ENCODE measurements at places on chromosomes 1 and 21.

DNA sequence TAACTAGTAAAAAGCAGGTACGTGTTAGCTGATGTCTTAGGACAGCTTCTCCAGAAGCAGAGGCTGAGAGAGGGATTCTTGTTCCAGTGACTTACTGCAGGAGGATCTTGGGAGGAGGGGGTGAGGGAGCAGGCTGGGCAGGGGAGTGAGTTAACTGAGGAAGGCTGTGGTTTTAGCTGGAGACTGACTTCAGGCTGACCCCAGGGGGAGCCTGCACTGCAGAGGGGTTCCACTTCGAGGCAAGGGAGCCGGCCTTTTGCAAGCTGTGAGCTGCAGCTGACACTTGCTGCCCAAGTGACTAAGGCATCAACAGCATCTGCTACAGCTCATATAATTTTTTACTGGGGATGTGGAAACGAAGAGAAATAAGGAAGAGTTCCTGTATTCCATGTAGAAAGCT is 50.4 kb upstream of the SOD1 start:
- no peak for DNase-seq

GRCh38 chr1:100773444-100773843 is 53.9 kb downstream of the VCAM1 start:
- DNase-seq, result no peak

- no peak for DNase-seq
Measured at GRCh38 chr1:100277866-100278265, 11.8 kb downstream of the RTCA start.

- DNase-seq, result no peak
Measured at GRCh38 chr1:110265186-110265585, 55.1 kb downstream of the KCNC4 start.

- DNase-seq, result no peak
Measured at GRCh38 chr1:147850737-147851136, 51.9 kb upstream of the GJA8 start.

- no peak for DNase-seq
Measured at GRCh38 chr1:66599346-66599745, 65.4 kb downstream of the SGIP1 start.

- no peak for DNase-seq
Measured at GRCh38 chr1:178341261-178341956, 155.4 kb downstream of the CLEC20A start.
